CD4-positive, alpha-beta T cell treated with Interleukin-15 for 1 hour (primary cell): ENCODE measurements at places on chromosomes 5 and 9.

- no peak for DNase-seq
Measured at GRCh38 chr5:61991430-61991829, 314.6 kb upstream of the KIF2A start.

GRCh38 chr5:82802954-82803353, 274.2 kb downstream of the TMEM167A start:
- DNase-seq = no peak

DNA sequence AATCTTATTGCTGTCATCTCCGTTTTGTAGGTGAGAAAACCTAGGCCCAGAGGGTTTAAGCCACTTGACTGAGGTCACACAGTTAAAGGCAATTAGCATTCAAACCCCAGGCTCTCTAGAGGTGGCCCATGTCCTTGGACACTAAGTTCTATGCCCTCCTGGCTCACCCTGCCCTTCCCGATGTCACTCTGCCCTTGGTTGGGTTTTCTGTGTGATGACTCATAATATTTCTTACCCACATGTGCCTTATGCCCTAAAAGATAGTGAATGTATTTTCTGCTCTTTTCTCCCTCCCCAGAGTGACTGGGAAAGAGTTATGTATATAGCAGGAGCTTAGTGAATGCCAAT, 174.5 kb upstream of the PITX1 start:
- DNase-seq = no peak

DNA sequence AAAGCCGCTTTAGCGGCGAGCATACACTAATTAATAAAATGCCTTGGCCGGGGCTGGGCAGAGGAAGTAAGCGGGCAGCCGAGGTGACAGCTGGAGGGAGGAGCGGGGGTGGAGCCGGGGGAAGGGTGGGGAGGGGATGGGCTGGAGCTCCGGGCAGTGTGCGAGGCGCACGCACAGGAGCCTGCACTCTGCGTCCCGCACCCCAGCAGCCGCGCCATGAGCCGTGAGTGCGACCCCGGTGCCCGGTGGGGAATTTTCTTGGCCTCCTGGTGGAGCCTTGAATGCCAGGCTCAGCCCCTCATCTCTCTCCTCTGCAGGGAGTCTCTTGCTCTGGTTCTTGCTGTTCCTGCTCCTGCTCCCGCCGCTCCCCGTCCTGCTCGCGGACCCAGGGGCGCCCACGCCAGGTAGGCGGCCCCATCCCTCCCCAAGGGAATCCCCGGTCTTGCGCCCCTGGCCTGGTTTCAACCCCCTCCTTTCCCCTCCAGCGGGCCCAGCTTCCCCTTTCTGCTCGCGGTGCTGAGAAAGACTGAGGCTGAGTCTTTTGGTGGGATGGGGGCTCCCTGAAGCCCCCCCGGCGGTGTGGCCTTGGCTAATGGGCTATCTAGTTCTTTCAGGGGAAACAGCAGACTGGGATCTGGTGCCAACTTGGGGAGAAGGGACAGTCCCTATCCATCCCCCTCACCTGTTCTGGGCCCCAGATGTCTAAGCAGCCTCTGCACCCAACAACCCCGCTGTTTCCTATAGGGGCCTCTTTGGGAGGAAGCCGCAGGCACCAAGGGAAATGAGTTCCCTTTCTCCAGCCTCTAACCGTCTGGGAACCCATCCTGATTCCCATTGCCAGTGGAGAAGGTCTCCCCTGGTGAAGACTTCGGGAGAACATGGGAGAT, at the start of gene PTGS1:
Gene PTGS1, plus strand, starts transcription at position 156 of the 887 bp plus-strand sequence. Its CDS starts 61 bp downstream, at position 217.
- peak; percentile 43 for DNase-seq

GRCh38 chr9:109482391-109482916, 15.7 kb downstream of the PTPN3 start:
- DNase-seq = no peak

GRCh38 chr9:109787735-109788134, 7.7 kb downstream of the PALM2AKAP2 start:
- no peak for DNase-seq

- no peak for DNase-seq
Measured at GRCh38 chr5:158644301-158644700, 455.4 kb downstream of the EBF1 start.

DNA sequence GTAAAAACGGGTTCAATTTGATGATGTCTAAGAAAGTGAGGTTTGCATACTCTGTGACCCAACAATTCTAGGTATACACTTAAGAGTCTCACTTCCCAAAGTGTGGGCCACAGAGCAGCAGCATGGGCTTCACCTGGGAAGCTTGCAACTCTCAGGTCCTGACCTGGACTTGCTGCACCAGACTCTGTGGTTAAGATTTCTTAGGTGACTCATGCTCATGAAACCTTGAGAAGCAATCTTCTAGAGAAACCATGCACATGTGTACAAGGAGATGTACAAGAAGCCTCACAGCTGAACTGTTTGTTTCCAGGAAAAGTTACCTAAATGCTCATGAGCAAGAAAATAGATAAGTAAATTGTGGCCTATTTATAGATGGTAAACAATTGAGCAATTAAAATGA, 30.0 kb downstream of the DNAJC21 start:
- no peak for DNase-seq

GRCh38 chr9:137916540-137916939, 39.0 kb downstream of the CACNA1B start:
- DNase-seq = no peak

GRCh38 chr9:85715587-85715986, 26.2 kb downstream of the AGTPBP1 start:
- peak; percentile 44 for DNase-seq

- no peak for DNase-seq
Measured at GRCh38 chr5:132190161-132190817, 37.4 kb downstream of the P4HA2 start.

- DNase-seq = no peak
Measured at GRCh38 chr9:5688109-5688508, 59.2 kb downstream of the RIC1 start.

GRCh38 chr5:73640861-73641320, 14.9 kb downstream of the ARHGEF28 start:
- DNase-seq = no peak

- no peak for DNase-seq
Measured at GRCh38 chr9:133576031-133576874, 32.9 kb downstream of the FAM163B start.

DNA sequence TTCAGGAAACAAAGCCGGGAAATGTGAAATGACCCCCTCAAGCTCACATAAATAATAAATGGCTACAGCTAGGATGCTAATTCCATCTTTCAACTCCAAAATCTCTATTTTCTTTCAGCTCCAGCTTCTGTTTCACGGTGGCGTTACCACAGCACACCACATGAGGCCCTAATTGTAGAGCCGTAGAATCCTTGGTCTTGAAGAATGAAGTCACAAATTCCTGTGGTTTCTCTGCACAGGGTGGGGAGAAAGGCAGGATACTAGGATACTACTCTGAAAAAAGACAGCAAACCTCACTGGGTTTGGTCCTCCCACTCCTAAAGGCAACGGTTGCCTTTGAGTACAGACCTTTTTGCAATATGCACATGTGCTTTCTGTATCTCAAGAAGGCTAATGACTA, 13.9 kb upstream of the RARS1 start:
- no peak for DNase-seq

DNA sequence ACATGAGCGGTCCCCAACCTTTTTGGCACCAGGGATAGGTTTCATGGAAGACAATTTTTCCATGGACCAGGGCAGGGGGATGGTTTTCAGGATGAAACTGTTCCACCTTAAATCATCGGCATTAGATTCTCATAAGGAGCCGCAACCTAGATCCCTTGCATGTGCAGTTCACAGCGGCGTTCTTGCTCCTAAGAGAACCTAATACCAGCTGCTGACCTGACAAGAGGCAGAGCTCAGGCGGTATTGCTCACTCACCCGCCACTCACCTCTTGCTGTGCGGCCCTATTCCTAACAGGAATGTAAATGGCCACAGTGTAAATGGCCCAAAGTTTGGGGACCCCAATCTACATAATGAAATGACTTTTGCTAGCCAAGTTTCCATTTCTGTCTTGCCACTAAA, 3.1 kb upstream of the PLIN2 start:
- no peak for DNase-seq

GRCh38 chr5:57842364-57843058, 359.9 kb upstream of the ACTBL2 start:
- no peak for DNase-seq

GRCh38 chr9:4081956-4082355, 217.9 kb downstream of the GLIS3 start:
- no peak for DNase-seq

GRCh38 chr5:113340537-113340936, 94.3 kb downstream of the TSSK1B start:
- no peak for DNase-seq

DNA sequence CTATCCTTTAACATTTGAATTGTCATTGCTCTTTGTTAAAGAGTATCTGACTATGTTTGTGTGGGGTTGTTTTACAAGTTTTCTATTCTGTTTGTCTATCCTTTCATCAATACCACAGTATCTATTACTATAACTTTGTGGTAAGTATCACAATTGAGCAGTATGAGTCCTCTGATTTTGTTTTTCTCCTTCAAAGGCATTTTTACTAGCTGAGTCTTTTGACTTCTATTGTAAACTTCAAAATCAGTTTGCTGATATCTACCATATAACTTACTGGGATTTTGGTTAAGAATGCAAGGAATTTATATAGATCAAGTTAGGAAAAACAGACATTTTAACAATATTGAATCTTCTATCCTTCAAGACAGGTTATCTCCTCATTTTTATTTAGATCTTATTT, 789.8 kb upstream of the PTPRD start:
- DNase-seq = no peak

DNA sequence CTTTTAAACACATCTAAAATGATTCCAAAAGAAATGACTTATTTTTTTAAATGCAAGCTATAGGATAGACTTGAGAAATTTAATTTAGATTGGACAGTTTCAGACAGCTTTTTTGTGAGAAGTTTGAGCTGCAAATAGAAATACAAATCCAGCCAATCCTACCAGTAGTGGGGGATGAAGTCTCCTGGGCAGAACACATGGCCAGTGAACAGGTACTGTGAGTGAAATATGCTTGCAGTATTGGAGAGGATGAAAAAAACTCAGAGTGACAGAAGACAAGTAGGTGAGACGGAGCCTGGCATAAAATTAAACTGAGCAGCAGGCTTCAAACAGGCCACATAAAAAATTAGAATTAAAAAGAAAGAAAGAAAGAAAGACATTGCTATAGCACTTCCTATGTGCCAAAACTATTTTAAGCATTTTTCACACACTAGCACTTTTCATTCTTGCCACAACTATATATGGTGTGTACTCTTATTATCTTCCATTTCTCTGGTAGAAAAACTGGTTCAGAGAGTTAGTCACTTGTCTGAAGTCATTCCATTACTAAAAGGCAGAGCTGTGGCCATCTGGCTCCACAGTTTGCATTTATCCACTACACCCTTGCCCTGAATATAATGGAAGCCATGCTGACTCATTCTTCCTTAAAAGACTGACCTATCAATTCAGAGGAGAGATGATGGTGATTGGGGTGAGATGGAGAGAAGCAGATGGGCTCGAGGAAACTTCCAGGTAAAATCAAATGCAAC, 310.2 kb upstream of the CTNND2 start:
- no peak for DNase-seq

GRCh38 chr5:34684281-34684979, 28.3 kb downstream of the RAI14 start:
- DNase-seq = no peak

- DNase-seq = no peak
Measured at GRCh38 chr5:169801781-169802180, 164.7 kb downstream of the DOCK2 start.

GRCh38 chr5:175436359-175436758, 7.6 kb downstream of the DRD1 start:
- no peak for DNase-seq

- no peak for DNase-seq
Measured at GRCh38 chr9:129557192-129558036, 63.5 kb downstream of the C9orf50 start.

GRCh38 chr5:143893638-143894037, 81.7 kb downstream of the HMHB1 start:
- DNase-seq = no peak

DNA sequence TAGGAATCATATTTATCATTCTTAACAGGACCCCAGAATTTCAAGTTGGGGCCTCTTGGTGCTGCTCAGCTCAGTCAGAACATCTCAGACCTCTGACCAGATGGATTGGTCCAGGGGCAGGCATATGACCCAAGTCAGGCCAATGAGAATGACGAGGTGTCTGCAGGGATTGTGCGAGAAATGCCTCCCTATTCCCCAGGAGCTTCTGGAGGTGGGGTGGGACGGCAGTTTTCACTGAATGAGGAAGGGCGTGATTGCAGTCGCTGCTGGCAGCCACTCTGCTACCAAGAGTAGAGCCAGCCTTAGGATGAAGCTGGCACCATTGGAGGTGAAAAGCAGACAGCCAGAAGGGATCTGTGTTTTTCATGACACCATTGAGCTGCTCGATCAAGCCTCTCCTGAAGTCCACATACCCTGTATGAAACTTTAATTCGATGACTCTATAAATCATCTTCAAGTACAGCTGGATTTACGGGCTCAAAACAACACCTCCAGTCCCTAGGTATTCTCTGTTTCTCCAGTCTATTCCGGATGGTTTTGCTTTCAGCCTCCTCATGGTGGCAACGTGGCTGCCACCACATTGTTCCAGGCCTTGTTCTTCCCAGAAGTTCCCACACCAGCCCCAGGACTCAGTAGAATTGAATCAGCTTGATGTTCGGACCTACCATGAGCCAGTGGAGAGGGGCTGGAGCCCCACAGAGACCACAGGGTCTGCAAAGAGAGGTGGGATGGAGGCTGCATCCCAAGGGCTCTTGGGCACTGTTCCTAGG, 70.2 kb upstream of the ADAMTS2 start:
- no peak for DNase-seq

DNA sequence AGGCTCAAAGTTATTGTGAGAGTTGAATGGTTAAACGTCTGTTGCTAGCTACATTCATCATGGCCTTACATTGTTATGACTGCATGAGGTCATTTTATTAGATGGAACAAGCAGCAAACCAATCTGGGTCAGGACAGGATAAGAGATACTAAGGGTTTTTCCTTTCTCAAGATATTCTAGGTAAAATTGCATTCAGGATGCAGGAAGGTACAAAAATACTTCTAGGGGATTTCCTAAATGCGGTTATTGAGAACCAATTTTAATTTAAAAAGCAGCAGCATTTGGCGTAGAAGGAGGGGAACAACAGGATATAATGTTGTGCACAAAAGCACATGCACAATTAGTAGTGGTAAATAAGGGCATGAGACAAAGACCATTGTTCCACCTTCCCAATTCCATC, 39.2 kb upstream of the LURAP1L start:
- DNase-seq = no peak

DNA sequence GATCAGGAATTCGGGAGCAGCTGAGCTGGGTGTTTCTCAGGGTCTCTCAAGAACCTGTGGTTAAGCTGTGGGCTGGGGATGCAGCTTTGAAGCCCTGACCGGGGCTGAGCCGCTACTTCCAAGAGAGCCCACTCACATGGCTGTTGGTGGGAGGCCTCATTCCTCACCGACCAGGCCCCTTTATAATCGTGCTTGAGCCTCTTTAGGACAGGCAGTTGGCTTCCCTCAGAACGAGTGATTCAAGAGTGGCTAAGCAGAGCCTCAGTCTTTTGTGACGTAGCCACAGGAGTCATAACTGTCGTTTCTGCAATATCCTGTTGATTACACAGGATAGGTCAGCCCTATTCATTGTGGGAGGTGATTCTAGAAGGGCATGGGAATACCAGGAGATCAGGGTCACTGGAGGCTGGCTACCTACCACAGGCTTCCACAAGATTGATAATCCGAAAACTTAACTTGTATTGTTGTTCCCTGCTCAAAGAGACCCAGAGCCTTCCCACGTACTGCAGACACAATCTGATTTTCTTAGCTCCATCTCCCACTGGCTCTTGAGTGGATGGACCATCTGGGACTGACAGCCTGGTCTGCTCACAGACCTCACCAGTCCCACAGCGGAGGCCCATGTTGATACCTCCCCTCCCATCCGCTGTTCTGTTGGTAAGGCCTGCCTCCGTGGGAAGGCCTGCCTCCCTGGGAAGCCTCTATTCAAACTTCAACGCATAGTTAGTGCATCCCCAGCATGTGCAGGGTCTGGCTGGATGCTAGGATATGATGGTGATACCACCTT, 3.0 kb upstream of the ERGIC1 start:
- DNase-seq = peak; percentile 40
